Activated effector memory CD4-positive, alpha-beta T cell treated with Interleukin-2 at 50 U/mL for 16 hours (primary cell): ENCODE measurements at places on chromosomes 7 and 10.

GRCh38 chr10:44316187-44316921 lies 68.5 kb downstream of the CXCL12 start:
- DNase-seq: no peak

- DNase-seq: no peak
Observed at GRCh38 chr7:85528581-85528980, 341.7 kb upstream of the SEMA3D start.

- DNase-seq: no peak
Observed at GRCh38 chr7:126605553-126605952, 647.2 kb downstream of the GRM8 start.

GRCh38 chr7:35891004-35891830 lies 90.4 kb downstream of the SEPTIN7 start:
- no peak for DNase-seq

GRCh38 chr7:120735791-120736190 lies 122.2 kb downstream of the TSPAN12 start:
- DNase-seq: no peak
